NCI-H510A (cell line): ENCODE measurements at places on chromosomes 4 and X.

- DNase-seq, result no peak
Observed at GRCh38 chr4:156390599-156391324, 437.1 kb upstream of the CTSO start.

- no peak for DNase-seq
Observed at GRCh38 chrX:130770615-130771014, 132.4 kb downstream of the ENOX2 start.

- no peak for DNase-seq
Observed at GRCh38 chr4:123554801-123555232, 158.2 kb downstream of the SPRY1 start.

DNA sequence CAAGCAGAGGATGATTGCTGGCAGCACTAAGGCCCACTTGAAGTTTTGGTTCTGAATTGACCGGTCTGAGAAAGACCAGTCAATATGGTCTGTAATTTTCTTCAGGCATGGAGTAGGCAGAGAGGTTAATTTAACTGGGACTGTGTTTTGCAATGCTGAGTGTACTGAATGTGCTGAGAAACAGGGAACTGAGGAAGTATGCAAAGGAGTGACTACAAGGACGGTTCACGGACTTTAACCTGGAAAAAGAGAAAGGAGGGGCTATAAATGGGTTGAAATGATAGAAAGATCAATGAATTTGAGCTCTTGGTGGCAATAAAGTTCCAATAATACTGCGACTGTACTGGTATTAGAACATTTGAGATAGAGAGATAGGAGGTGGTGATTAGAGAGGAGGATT lies 84.5 kb downstream of the MAGEB17 start:
- no peak for DNase-seq

GRCh38 chrX:51614353-51615012 lies 4.2 kb downstream of the CENPVL3 start:
- no peak for DNase-seq

- DNase-seq, result no peak
Observed at GRCh38 chr4:111681270-111681669, 464.0 kb upstream of the FAM241A start.

DNA sequence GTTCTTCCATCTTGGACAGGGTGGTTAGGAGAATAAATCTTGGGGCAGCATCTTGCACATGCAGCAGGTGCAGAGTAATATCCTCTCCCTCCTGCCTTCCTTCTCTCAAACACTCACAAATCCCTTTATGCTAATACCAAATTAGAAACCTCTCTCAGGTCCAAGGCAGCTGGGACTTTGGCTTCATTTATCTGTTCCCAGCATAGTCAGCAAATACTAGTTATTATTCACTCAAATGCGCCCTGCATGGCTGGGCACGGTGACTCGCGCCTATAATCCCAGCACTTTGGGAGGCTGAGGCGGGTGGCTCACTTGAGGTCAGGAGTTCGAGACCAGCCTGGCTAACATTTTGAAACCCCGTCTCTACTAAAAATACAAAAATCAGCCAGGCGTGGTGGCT lies 156.0 kb upstream of the GALNT7 start:
- DNase-seq, result no peak

GRCh38 chrX:125681058-125681457 lies 361.4 kb downstream of the TEX13C start:
- no peak for DNase-seq

- no peak for DNase-seq
Observed at GRCh38 chrX:133417364-133417763, 2.1 kb upstream of the GPC4 start.

DNA sequence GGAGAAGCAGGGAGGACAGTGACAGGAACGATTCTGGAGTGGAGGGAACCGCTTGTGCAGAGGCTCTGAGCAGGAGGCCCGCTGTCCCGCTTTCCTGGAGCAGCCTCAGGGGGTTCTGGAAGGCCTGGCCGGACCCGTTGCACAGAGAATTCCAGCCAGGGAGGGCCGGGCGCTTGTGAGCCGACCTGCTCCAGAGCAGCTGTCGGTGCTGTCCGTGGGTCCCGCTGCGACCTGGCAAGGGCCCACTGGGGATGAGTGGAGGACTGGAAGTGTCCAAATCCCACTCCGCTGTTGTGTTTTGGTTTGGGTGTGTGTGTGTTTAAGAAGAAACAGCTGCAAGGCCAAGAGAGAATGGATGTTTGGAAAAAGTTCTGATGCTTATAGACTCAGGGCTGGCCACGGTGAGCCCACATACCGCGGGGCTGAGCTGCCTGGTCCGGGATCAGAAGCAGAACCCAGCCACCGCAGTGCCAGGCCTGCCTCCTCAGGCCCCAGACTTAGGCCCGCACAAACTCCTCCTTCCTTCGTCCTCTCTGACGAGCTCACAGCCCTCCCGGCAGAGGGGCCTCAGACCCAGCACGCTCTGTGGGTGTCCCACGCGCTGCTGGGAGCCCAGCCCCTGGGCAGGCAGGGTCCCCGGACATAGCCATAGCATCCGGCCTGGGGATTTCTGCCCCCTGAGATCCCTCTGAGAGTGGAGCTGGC lies 73.9 kb downstream of the HTRA3 start:
- no peak for DNase-seq

DNA sequence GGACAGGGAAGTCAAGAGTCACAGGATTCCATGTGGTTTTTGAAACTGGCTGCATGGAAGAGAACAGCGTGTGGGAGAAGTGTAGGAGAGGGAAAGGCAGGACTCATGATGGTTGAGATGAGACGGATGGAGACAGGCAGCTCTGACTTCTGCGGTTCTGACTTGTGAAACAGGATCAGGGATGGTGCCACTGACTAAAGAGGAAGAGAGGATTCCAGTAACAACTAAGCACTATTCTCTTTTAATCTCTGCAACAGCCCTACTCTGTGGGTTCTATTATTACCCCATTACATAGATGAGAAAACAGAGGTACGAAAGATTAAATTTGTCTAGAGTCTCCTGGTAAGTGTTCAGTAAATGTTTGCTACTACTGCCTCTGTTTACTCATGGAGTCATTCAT lies 156.3 kb downstream of the CBR4 start:
- DNase-seq, result no peak

- peak; percentile 44 for DNase-seq
Observed at GRCh38 chr4:139099366-139099982, 77.5 kb downstream of the ELF2 start.

DNA sequence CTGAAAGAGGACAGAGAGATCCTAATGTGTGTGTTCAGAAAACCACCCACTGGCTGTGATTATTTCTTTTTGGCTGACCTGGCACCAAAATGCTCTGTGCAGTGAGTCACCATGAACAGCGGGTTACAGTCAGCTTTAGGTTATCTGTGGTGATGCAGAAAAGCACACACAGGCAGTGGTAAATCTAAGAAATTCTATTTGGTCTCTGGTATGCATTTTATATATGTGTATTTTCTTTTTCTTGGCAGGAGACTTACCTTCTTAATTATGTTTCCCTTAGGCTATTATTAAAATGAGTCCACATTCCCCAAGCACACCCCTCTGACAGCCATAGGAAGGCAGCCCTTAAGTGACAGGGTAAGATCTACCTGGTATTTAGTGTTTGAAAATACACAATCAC lies 79.1 kb upstream of the TFDP3 start:
- no peak for DNase-seq

- DNase-seq, result no peak
Observed at GRCh38 chr4:15811703-15812337, 33.7 kb downstream of the CD38 start.

DNA sequence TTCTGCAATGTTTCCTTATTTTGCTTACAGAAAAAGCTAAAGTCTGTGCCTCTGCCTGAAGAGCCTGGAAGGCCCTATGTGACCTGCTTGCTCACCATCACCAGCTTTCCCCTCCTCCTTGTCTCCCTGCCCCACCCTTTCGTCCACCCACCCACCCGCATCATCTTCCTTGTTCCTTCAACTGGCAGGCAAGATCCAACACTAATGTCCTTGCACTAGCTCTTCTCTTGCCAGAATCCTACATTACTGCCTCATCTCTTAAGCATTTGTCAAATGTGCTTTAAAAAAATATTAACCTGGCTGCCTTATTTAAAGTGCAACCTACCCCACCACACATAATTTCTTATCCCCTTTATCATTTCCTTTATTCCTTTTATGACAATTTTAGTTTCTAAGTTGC lies 165.1 kb upstream of the PPP3CA start:
- DNase-seq, result no peak

DNA sequence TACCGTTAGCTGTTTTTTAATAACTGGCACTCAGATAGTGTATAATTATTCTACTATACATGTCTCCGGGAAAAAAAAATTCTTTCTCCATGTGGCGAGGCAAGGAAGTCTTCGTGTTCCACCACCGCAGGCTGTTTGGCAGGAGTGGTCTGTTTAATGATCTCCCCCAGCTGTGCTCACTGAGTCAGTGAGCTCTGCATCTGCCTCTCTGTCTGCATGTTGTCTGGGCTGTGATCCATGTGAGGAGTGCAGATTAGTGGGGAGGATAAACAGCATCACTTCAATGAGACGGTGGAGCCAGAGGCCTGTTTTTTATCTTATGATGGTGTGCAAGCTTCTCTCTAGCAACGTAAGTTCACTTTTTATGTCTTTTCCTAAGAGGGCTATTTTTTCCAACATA lies 69.8 kb downstream of the RPS3A start:
- no peak for DNase-seq

DNA sequence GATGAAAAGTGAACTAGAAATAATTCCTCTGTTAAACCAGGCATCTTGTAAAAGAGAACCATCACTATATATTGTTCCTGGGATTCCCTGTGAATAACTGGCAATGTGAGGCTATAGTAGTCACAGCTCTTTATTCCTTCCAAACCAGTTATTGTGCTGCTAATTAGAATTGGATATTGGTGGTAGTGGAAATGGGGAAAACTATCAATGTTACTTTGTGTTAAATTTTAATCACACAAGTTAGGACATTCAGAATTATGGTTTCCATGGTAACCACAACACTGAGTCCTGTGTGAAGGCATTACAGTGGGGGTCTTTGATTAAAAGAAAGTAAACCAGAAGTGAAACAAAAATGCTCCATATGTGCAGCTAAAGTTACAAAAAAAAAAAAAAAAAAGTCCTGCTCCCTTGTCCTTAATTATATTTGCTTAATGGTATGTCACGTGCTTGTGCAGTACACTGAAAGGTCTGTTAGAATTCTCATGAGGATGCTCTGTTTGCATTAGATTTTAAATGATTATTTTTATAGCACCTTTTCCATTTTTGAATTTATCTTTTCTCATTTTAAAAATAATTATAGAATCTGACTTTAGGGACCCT lies 200.4 kb downstream of the ADGRL3 start:
- DNase-seq, result no peak

DNA sequence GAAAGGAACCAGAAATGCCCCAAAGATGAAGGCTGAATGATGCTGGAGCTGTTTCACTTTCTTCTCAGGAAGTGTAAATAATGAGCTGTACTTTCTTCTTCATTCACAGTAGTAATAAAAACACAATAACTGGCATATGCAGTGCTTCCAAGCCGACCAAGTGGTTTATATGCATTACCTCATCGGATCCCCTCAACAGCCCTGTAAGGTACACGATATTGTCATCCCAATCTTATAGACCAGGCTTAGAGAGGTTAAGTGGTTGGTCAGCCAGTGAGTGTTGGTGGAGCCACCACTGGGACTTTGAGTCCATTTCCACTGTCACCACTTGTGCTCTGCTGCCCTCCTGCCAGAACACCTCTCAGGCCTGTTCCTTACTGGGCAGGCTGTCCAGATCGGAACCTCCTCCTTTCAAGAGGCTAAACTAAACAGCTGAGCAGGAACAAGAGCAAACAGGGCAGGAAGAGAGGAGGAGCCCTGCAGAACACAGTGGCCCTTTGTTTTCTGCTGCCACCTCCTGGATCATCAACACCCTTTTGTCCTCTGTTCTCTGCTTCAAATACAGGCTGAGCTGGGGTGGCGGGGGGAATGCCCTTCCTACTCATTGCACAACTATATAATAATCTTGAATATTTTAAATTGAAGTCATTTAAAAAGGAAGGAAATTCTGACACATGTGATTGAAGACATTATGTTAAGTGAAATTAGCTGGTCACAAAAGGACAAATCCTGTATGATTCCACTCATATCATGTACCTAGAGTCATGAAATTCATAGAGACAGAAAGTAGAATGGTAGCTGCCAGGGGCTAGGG lies 112.5 kb upstream of the ATP6AP2 start:
- DNase-seq, result peak; percentile 57

DNA sequence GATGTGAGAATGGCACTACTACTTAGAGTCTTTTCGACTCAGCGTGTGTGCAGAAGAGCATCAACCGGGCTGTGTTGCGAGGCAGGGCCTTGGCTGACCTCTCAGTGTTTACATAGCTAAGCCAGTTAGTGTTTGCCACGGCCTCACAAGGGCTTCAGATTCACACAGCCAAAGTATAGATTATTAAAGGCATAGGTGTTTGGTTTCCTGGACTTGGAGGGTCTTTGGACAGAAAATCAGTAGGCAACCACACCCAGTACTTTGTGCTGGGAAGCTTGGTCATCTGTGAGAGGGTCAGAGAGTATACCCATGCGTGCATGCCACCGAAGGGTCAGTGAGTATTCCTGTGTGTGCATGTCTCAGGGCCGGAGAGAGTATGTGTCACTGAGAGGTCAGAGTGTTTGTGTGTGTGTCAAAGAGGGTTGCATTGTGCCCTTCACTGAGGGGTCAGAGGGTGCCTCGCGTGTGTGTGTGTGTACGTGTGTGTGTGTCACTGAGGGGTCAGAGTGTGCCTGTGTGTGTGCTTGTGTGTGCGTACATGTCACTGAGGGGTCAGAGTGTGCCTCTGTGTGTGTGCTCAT lies 69.7 kb upstream of the MSANTD1 start:
- no peak for DNase-seq

- DNase-seq, result no peak
Observed at GRCh38 chrX:29691044-29691443, 524.3 kb upstream of the MAGEB2 start.

GRCh38 chrX:133726211-133726630 lies 259.2 kb downstream of the GPC3 start:
- DNase-seq, result peak; percentile 9

- peak; percentile 3 for DNase-seq
Observed at GRCh38 chr4:11259837-11260236, 168.9 kb downstream of the HS3ST1 start.

DNA sequence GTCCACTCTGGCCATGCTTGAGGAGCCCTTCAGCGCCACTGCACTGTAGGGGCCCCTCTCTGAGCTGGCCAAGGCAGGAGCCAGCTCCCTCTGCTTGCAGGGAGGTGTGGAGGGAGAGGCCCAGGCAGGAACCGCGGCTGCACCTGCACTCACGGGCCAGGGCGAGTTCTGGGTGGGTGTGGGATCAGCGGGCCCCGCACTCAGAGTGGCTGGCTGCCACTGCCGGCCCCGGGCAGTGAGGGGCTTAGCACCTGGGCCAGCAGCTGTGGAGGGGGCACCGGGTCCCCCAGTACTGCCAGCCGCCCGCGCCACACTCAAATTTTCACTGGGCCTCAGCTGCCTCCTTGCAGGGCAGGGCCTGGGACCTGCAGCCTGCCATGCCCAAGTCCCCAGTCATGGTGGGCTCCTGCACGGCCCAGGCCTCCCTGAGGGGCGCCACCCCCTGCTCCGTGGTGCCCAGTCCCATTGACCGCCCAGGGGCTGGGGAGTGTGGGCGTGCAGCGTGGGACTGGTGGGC lies 347.2 kb upstream of the SPOCK3 start:
- no peak for DNase-seq
